ENCODE measurements at places on chromosomes 7 and 10.

GRCh38 chr10:47169581-47169980 is 130.4 kb upstream of the GDF10 start:
- DNase-seq = no peak

GRCh38 chr10:34288634-34289033 is 526.5 kb downstream of the PARD3 start:
- no peak for DNase-seq

GRCh38 chr7:134704827-134705226 is 58.2 kb downstream of the BPGM start:
- DNase-seq = no peak

DNA sequence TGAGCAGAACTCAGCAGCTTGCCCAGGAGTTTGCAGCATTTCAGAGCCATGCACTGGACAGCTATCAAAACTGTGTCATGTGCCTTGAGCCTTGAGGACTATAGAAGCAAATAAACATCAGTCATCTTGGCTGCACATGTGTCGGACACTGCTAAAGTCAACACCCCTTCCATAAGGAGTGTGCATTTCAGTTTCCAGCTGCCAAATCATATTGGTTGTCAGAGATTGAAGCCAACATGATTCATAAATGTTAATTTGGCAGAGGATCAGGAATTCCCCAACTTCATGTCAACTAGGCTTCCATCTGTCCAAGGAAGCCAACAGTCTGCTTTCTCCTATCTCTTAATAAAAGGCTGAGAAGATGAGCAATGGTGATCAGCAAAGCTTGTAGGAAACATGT is 32.8 kb downstream of the SLC16A12 start:
- DNase-seq = no peak

DNA sequence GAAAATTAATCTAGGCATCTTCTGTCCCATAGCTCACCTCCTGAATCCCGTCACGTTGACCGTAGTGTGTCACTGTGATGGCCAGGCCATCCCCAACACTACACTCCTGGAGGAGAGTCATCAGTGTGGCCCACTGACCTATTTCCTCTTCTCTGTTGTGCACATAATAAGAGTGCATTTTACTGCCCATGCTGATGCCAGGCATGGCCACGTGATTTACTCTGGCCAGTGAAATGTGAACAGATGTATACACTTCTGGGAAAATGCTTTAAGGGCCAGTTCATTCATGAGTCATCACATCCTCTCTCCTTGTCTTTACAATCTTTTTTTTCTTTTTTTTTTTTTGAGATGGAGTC is 101.9 kb upstream of the PIP4K2A start:
- DNase-seq = no peak

DNA sequence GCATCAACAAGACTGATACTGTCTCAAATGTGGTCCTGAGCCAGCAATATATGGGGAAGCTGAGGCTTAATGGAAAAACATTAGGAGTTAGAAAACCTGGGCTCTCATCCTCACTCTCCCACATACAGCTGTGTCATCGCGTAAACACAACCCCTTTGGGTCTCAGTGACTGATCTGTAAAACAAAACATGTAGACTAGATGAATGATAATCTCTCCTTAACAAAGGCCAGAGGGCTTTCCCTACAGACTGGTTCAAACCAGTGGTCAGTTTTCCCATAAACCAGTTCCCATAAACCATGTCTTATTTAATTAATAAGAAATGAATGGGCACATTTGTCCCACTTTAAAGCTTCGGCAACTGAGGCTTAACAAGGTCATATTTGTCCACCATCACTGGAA is 48.1 kb downstream of the OSBPL3 start:
- no peak for DNase-seq

DNA sequence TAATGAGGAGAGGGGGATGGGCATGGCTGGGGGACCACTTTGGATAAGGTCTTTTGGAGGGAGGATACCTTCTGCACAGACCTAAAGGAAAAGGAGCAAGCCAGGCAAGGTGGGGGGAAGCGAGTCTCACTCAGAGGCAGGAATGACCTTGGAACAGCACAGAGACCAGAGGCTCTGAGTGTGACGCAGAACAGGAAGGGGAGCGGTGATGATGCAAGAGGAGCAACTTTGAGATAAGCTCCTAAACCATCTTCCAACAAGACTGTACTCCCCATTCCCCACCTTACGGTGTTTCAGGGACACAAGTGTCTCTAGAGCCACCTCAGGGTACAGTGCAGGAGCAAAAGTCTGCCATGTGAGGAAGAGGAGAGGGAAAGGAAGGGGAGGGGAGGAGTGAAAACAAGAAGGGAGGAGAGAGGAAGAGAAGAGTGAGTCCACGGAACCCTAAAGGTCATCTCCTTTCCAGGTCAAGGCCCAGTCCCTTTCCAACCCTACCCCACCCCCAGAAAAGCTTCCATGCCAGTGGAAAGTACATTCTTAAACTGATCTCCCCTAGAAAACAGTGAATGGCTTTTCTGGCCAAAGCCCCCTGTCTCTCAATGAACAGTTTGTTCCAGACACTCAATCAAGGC is 54.1 kb downstream of the JAZF1 start:
- DNase-seq = no peak

- no peak for DNase-seq
These were observed 54.5 kb upstream of the CD36 start for GRCh38 chr7:80583901-80584300.

- no peak for DNase-seq
These were observed 139.9 kb upstream of the AKR1E2 start for GRCh38 chr10:4685904-4686643.

DNA sequence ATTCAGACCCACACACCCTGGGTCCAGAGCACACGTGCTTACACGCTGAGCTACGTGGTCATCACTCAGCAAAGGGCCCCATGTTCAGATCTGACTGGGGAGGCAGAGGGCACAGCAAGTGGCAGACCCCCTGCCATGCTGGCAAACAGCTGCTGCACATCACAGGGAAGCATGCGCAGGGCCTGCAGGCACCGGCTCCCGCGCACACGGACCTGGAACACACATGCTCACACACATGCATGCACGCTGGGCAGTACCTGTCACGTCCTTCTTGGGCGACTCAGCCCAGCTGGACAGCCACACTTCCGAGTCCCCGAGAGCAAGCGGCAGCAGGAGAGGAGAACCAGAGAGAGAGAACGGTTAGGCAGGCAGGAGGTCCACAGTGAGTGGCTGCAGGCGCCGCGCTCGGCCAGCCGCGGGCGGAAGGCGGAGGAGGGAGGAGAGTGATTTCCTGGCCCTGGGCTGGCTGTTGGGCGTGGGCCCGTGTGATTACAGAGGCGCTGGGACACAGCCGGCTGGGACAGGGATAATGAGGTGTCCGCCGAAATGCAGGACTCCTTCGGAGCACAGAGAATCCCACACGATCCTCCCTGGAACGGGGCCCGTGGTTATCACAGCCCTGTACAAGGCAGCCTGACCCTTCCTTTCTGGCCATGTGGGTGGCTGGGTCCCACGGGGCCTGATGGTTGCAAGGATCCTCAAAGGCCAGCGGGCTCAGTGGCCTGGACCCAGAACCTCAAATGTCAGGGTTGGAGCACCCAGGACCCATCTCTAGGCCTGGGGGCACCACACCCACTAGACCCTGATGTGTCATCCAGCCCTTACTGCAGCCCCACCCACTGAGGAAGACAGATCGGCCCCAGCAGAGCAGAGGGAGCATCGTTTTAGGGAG is 175.1 kb downstream of the NEURL1 start:
- DNase-seq = no peak

- no peak for DNase-seq
These were observed 4.5 kb downstream of the GRID1 start for GRCh38 chr10:86362129-86362527.

GRCh38 chr10:55051515-55051914 is 250.5 kb upstream of the PCDH15 start:
- DNase-seq = no peak
